ENCODE measurements at places on chromosomes 2 and 18.
A peak's percentile ranks its signal among the peaks of the same experiment; 100 is the strongest.

DNA sequence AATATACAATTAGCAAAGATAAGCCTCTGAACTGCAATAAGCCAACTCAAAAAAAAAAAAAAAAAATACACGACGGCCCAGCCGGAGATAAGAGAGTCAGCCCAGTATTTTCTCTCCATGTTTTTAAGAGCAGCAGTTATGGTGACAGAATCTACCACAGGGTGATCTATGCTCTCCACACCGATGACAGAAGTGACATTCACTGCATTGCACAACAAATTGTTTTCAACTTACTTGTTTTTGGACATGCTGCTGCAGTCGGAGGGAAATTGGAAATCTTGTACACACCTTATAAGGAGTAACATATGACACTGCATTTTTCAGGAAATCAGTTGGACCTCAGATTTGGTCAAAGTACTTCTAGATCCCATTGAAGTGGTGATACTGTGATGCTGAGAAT is 23.3 kb upstream of the APOB start:
- DNase-seq: no peak

- no peak for DNase-seq
These were observed 114.1 kb downstream of the TPO start for GRCh38 chr2:1527153-1527992.

- DNase-seq: no peak
These were observed 103.1 kb downstream of the RTN4 start for GRCh38 chr2:54947136-54947535.

DNA sequence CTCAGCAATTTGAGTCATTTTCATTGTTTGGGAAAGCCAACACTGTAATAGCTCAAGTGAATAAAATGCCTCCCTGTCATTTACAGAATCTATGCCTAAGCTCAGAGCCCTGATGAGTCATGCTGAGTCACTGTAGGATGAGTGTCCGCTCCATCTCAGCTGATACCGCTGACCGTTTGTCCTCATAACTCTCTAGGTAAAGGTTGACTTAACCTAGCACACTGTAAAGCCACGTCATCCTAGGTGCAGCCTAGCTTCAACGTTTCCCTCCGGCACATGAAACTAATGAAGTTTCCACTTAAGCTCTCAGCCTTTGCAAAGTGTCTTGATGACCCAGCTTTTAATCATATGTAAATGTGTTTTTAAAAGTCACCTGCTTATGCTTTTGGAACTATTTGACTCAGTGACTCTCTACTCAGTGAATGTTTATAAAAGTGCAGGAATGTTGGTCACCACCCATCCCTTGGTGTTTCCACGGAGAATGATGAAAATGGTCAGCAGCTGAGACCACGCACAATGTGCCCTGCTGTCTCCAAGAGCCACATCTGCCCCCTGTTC is 154.0 kb downstream of the PMAIP1 start:
- no peak for DNase-seq

- DNase-seq: no peak
These were observed 480.2 kb upstream of the ACVR2A start for GRCh38 chr2:147364597-147364996.

DNA sequence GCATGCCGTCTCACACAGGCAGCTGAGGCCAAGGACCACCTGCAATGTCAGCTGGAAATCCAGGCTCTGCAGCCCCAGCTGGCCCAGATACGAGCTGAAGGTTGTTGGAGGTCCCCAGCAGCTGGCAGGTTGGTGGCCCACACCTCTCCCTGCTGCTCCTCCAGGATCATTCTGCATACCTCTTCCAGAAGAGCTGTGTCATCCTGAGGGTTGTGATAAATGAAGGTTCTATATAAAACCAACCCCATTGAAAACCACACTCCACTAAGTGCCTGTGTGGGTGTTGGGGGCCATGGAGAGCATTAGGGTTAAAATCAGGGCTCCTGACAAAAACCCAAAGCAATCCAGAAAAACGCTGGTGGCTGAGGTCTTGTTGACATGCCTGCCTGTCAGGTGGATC is 50.4 kb downstream of the C1QL2 start:
- no peak for DNase-seq

DNA sequence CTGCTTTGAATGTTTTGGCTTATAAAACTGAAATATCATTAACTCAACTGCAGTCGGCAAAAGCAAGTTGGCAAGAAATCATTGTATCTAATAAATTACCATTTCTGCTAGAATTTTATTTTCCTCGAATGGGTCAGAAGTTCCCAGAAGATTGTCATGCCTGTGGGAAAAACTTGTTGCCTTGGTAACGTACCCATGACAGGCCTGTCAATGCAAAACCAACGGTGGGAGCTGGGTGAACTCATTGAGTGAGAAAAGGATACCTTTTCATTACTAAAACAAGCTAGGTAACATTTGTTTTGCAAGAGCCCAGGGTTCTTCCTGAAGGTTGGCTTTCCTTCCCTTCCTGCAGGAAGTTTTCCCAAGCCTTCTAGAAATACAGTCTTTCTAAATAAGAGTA is 9.5 kb downstream of the PLB1 start:
- DNase-seq: no peak

DNA sequence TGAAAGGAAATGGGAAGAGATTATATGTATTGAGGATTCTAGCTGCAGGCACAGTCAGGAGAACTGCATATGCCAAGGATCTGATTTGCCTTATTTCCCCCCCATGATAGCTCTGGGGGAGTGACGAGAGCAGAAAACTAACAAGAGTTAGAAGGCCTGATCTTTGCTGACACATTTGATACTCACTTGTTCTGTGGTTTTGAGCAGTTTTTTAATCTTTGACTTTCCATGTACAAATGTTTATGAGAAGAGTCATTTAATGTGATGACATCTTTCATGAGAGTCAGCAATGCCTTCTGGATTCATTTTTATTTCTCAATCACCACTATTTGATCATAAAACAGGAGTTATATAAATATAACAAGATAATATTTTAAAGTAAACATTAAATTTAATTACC is 12.7 kb upstream of the SERPINB7 start:
- no peak for DNase-seq

- no peak for DNase-seq
These were observed 98.6 kb downstream of the GFPT1 start for GRCh38 chr2:69288429-69288828.

DNA sequence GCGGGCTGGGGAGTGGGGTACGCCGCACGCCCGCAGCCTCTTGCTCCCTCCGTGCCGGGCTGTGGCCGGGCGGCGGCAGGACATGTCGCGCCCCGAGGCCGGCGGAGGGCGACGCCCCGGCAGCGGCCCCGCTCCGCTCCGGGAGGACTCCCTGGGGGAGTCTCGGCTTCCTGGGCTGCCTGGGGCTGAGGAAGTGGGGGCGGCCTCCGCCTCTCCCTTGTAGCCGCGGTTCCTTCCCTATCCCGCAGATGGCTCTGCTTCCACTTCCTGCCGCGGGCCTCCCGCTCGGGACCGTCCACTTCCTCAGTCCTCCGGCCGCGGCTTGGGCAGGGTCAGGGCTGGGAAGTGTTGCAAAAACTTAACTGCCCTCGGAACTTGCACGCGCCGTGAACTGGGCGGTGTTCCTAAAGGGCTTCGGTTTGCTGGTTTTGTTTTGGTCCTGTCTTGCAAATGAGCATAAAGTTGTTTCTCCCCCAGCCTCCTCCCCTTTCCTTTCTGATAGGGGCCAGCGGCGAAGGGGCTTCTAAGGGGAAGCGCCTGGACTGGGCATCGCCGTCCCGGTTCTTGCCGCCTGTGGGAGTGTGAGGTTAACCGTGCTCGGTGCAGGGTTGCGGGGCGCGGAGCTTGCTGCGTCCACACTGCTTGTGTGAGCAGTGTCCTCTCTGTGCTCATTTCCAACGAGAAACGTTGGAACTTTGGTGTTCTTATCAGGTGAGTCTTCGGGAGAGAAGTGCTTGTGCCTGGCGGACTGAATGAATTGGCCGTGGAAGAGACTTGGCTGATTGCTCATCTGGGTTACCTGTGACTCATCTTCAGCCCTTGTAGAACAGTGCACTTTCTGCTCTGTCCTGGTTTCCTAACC is 600 bp downstream of the RALB start:
- DNase-seq: peak; percentile 19

- no peak for DNase-seq
These were observed 24.5 kb upstream of the GIGYF2 start for GRCh38 chr2:232672588-232672987.

GRCh38 chr2:33077844-33078243 is 131.1 kb downstream of the LTBP1 start:
- no peak for DNase-seq

DNA sequence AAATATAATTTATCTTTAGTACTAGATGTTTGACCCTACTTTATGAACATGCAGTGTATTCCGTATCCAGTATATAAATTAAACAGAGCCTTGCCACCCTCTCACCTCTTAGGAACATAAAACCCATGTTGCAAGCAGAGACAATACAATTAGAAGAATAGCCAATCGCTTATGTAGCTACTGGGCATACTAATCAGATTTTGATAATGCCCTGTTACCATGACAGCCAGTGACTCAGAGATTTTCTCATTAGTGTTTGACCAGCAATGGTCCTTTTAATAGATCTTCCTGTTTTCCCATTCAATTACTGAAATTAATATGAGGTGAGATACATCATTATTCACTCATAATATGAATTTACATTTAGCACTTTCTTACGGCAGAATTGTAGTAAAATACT is 547.3 kb upstream of the VWC2L start:
- DNase-seq: no peak

GRCh38 chr2:21668078-21668710 is 544.4 kb downstream of the TDRD15 start:
- DNase-seq: no peak

DNA sequence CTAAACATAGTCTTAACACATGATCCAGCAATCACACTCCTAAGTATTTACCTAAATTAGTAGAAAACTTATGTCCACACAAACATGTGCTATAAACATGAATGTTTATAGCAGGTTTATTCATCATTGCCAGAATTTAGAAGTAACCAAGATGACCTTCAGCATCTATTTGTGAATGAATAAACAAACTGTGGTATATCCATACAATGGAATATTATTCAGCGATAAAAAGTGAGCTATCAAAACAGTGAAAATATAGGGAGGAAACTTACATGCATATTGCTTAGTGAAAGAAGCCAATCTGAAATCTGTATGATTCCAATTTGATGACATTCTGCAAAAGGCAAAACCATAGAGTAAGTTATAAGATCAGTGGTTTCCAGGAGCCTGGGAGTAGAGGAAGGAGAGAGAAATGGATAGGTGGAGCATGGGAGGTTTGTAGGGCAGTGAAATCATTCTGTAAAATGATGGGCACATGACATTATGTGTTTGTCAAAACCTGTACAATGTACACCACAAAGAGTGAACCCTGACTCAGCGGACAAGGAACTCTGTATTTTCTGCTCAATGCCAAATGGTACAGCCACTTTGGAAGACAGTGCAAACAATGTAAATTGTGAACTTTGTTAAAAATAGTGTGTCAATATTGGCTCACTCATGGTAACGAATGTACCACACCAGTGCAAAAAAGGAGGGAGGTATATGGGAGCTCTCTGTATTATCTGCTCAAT is 61.9 kb upstream of the IGFBP2 start:
- no peak for DNase-seq

- no peak for DNase-seq
These were observed 73.5 kb downstream of the PHLPP1 start for GRCh38 chr18:62788876-62789275.

GRCh38 chr18:48541026-48541746 is 2.4 kb downstream of the CTIF start:
- DNase-seq: no peak

DNA sequence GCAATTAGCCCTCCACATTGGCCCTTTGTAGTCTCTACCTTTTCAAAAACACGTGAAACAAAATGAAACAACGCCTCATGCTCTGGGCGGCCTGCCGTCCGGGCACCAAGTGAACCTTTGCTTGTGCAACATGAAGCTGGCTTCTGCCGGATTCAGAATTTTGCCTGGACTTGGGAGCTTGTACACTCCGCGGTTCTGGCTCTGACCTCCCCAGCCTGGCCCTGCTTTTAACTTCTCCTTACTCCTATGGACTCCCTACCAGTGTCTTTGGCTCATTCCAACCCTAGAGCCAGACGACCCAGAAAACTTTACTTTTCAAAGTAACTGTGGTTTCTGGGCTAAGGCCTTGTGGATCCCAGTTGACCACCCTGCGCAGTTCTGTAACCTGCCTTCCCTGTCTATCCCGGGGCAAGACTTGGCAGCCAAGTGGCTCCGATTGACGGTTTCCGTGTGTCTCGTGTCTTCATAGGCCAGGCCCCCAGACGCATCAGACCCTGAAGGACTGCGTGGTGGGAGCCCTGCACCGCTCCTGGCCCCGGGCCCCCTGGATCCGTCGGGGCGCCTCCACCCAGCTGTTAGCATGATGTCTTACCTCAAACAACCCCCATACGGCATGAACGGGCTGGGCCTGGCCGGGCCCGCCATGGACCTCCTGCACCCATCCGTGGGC is 1.9 kb downstream of the OTX1 start:
- no peak for DNase-seq

- no peak for DNase-seq
These were observed 10.8 kb downstream of the GLS start for GRCh38 chr2:190891372-190891771.

DNA sequence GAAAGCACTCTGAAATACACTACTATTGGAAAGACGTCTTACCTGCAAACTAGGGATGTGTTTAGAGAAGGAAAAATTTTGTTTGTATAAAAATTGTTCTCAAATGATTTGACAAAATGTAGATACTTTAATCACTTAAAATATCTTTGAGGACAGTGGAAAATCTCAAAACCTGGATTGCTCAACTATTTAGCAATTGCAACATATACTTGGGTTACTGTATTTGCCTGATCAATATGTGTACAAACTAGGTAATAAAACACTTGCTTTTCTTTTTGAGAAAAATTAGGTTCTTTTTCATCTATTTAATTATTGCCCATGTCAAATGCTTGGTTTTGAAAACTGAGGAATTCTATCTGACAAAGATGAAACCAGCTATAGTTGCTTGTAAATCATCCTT is 60.9 kb downstream of the CPS1 start:
- DNase-seq: no peak

DNA sequence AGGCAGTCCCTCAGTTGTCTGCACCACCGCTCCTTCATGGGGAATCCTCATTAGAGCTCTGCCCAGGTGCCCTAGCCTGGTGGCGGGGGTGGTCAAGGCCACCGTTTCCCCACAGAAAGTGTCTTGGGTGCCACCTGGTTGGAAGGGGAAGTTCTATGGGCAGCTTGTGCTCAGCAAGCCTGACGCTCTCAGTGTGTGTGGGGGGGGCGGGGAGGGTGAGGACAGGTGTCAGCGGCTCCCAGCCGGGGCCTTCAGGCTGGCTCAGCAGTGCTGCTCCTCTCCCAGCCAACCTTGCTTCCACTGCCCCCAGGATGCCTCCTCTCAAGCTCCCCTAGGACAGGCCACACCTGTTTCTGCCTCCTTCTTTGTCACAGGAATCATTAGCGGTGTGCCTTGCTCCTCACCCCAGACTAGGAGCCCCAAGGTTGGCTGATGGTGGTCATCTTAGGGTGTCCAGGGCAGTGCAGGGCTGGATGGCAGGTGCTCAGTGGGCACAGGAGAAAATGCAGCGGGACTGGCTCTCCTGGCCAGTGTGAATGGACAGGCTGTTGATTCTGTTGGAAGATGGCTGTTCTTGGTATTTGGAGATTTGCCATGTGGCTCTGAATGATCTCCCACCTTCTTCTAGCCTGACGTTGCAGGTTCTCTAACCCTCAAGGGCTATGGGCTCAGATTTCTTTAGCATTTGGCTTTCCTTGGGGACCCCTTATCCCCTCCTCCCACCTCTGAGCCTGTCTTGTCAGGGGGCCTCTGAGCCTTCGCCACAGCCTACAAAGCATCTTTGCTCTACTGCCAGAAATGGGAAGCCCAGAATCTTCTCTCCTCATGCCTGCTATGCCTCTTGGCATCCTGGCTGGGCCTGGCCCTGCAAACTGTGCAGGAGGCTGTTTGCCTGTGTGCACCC is 185.8 kb upstream of the HS6ST1 start:
- no peak for DNase-seq

GRCh38 chr18:31161757-31162418 is 768 bp downstream of the DSC1 start:
- DNase-seq: no peak

Data from activated T-helper 9 cell treated with anti-CD3 and anti-CD28 coated beads, Interleukin-2, amount 50 U/mL, for 16 hours (primary cell).